ENCODE measurements at places on chromosomes 3 and 15.

DNA sequence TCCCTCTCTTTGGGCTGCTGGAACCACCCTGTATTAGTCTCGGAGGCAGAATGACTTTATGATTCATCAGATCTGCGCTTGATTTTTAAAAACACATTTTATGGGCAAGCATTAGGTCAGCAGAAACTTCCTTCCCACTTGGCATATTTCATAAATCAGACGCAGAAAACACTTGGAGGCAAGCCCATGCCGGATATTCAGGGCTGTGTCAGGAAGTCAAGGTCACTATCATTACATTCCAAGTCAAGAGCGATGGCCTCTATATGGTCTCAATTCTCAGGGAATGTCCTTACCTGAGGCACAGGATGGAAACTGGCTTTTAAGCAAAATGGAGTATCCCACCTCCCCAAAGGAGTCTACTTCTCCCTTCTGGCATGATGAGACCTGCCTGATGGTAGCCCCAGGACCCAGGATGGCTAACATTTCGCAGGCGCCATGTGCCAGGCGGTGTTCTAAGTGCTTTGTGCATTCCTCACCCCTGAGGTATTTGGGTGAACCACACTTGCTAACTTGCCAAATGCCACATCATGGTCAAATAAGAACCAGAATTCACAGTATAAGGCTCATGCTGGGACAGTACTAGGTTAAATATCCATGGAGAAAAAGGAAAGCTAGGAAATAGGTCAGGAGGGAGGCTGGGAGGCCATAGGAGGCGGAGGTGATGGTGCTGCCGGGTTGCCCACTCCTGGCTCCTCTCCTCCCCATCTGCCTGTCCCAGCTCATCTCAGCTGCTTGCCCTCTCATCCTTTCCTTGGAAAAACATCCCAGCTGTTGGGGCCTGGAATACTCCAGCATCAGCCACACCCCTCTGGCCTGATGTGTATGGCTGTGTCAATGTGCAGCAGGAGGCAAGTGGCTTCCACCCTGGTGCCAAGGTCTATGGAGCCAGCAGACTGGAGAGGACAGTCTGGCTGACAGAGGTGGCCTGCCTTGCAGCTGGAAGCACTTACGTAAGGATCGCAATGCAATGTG is 18.8 kb downstream of the BCL2L10 start:
- no peak for DNase-seq

DNA sequence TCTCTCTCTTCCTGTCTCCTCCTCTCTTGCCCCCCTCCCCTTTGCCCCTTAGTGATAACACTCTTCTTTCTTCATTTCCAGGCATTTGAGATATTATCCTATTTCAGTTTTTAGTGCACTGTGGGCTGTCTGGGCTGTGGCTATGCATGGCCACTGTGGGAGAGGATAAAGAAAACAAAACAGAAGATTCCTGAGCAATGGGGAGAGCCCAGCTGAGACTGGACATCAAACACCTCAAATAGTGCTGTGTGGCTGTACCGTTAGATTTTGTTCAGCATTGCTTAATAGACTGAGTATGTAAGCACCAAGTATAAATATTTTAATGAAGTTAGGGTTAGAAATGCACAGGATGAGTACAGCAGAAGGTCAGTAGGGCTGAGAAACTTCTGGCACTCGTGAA is 7.9 kb upstream of the GBE1 start:
- DNase-seq: no peak

- no peak for DNase-seq
Observed at GRCh38 chr15:75229191-75230015, 27.7 kb downstream of the C15orf39 start.

DNA sequence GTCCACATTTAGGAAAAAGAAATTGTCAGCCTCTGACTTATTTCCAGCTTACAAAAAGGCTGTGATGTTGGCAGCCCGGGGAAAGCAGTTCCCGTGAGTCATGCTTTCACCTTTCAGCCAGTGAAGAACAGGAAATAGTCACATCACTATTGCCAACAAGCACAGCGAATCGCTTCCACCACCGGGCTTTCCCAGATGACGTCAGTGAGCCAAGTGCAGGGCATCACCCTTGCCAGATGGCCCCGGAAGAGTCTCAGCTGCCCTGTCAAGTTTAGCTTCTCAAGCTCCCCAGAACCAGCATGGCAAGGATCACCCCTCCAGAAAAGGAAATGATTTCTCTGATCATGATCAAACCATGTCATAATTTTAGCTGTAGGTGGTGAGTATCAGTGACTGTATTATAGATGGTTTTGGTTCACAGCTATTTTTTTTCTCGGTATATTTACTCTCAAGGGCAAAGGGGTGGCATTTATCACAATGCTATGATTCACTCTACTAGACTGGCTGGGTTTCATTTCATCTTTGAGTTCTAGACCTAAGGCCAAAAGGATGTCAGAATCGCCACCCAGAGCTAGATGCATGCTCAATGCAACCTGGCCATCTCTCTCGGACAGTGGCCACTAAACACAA is 32.9 kb downstream of the B3GNT5 start:
- DNase-seq: peak; percentile 97

GRCh38 chr15:77657634-77658238 is 25.0 kb upstream of the LINGO1 start:
- DNase-seq: no peak

DNA sequence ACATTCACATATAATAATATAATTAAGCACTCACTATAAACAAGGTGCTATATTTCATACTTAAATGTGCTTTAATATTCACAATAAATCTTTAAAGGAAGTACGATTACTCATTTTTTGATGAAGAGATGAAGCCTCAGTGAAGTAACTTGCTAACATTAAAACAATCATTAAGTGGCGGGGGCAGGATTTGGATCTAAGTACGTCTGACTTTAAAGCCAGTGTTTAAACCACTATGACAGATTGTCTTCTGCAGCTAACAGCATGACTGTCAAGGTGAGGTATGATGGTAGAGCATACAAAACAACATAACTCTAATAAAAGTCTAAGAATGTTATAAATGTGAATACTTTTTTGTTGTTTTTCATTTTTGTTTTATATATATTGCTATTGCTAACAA is 862.1 kb downstream of the ROBO1 start:
- DNase-seq: no peak

- DNase-seq: no peak
Observed at GRCh38 chr3:185992831-185993374, 55.1 kb upstream of the TRA2B start.

GRCh38 chr3:7640787-7641186 is 779.9 kb downstream of the GRM7 start:
- no peak for DNase-seq

- DNase-seq: no peak
Observed at GRCh38 chr15:41269887-41270286, 38.8 kb downstream of the CHP1 start.

DNA sequence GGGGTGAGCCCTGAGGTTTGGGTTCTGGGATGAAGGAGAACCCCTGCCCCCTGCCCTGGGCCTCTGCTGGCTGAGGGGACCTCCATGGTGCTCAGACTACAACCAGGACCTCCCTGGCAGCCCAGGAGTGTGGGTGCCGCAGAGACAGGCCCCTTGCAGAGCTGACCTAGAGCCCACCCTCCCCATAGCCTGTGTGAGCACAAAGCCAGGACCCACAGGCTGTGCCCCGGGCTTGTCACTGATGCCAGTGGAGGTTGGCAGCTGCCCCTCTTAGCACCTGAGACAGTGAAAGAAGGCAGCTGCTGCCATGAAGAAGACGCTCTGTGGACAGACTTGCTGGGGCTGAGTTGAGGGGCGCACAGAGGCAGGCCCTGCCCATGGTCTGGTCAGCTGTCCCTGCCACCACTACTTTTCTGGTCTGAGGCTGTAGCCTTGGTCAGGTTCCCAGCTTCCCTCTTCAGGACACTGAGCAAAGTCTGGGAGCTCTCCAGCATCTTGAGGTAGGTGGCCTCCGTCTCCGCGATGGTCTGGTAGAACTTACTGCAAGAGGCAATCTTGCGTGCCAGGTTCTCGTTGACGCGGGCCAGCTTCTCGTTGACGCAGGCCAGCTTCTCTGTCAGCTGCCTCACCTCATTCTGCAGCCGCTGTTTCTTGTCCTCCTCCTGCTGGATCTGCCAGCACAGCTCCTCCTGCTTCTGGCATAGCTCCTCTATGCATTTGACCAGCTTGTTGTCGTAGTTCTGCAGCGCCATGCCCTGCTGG is 23.0 kb downstream of the USP4 start:
- no peak for DNase-seq

- peak; percentile 57 for DNase-seq
Observed at GRCh38 chr15:82828075-82828474, 18.6 kb downstream of the WHAMM start.

DNA sequence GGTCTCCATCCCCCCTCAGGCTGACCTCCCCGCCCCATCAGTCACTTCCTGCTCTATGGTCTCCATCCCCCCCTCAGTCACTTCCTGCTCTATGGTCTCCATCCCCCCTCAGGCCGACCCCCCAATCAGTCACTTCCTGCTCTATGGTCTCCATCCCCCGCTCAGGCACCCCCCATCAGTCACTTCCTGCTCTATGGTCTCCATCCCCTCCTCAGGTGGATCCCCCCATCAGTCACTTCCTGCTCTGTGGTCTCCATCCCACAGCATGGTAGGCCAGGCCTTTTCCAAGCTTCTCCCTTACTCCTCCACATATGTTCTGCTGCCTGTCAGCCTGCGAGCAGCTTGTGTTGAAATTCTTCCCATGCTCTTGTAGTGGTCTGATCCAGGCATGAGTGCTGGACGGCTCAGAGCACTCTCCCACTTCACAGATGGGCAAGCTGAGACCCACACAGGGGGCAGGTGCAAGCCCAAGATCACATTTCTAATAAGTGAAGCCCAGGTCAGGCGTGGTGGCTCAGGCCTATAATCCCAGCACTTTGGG is 36.8 kb downstream of the BDH1 start:
- DNase-seq: no peak

GRCh38 chr3:124351430-124352148 is 359.7 kb upstream of the ROPN1 start:
- DNase-seq: peak; percentile 30

Measured in activated CD4-positive, alpha-beta T cell treated with anti-CD3 and anti-CD28 coated beads, Interleukin-2, Interleukin-6, amounts not matched to agents 100 ng/mL and 50 ng/mL, durations not matched to agents 16 hours and 8 hours (primary cell).